HS-27A (cell line): ENCODE measurements at places on chromosomes 2 and 18.
A peak's percentile ranks its signal among the peaks of the same experiment; 100 is the strongest.

DNA sequence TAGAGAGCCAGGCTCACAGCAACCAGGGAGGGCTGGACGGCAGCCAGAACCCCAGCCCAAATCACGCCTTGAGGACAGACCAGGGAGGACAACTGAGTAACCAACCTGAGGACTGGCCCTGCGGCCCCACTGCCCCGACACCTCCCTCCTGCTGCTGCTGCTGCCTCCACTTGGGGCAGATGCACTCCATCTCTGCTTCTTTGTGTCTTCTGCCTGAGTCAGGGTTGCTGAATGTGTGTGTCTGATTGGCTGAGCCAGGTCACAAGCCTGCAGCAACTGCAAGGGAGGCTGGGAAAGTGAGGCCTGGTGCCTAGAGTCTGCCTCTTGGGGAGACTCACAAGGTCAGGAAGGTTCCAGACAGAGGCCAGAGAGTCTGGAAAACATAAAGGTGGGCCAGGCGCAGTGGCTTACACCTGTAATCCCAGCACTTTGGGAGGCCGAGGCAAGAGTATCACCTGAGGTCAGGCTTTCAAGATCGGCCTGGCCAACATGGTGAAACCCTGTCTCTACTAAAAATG is 83.4 kb downstream of the ZFP36L2 start:
- DNase-seq, result no peak

DNA sequence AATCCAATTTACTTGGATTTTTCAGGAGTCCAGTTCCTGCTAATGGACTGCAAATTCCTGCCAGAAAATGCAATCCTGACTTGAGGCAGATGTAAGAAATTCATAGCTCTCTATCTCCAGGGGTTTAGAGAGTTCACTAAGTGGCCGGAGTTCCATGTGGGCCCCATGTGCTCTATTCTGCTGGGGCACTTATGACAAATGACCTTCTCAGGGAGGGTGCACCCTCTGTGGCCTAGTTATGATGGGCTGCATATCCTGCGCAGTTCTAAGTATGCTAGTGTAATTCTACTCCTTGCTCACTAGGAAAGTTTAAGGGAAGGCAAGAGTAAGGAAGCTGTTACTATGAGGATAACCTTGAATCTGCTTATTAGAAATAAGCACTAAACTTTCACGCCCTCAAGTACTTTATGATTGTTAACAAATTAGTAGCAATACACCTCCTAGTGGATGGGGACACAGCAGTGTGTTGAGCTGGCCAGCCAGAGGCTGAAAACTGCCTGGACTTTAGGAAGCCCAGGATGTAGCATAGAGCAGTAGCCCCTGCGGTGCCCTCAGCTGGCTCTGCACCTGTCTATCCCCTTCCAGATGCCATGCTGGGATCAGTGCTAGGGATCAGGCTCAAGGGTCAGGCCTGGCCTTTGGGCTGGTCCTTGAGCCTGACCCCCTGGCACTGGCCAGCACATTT is 14.4 kb downstream of the SMYD1 start:
- no peak for DNase-seq

DNA sequence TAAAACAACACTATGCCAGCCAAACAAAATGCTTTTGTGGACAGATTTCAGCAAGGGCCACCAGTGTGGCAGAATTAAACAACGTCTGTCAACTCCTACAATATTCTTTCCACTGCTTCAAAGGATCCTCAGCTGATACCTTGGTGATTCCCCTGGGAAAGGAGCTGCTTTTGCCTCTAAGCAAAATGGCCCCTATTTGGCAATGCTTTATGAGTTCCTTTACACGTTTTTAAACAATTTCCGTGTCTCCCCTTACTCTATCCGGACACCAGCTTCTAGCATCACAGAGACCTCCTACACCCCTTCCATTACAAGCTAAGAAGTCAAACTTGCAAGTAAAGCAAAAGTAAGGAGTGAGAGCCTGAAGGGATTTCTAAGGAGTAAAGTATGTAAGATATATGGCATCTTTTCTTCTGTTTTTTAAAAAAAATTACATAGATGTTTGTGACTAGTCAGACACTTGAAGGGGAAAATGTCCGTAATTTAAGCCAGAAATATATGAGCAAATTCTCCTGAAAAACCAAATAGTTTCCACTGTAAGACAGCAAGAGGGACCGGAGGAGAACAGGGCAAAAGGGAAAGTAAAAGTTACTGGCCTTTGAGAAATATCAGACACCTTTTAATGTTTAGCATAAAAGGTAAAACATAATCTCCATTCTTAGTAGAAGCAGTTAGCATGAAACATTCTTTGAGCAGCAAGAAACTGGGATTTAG is 1.9 kb downstream of the SOS1 start:
- DNase-seq, result no peak

- peak; percentile 85 for DNase-seq
Observed at GRCh38 chr2:120238728-120239487, 13.7 kb upstream of the RALB start.

DNA sequence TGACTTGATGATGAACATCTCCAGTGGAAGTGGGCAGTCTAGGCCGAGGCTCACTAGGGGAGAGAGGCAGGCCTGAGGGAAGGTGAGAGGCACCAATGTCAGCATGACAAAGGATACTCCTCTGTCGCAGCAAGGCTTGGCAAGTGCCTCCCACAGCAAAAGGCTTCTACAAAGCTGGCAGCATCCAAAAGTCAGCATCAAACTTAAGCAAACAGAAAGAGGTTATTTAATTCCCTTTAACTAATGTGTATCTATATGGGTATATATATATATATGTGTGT is 41.6 kb downstream of the NIFK start:
- no peak for DNase-seq

- DNase-seq, result no peak
Observed at GRCh38 chr2:168550670-168551069, 94.6 kb downstream of the CERS6 start.

DNA sequence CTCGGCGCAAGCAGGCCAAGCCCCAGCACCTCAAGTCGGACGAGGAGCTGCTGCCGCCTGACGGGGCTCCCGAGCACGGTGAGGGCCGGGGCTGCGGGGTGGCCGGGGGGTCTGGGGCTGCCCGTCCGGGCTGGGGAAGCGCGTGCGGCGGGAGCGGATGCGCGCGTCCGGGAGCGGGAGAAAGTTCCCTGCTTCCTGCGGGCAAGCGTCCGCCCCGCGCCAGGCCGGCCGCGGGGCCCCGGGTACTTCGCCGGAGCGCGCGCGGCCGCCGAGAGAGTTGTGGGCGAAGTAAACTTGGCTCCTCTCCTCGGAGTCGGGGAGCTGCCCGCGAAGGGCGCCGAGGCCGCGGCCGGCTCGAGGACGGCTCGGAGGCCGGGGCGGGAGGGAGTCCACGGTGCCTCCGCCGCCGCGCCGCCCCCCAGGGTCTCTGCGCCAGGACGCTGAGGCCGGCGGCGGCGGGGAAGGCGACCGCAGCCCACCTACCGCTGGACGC is 707 bp downstream of the SALL3 start:
- no peak for DNase-seq

DNA sequence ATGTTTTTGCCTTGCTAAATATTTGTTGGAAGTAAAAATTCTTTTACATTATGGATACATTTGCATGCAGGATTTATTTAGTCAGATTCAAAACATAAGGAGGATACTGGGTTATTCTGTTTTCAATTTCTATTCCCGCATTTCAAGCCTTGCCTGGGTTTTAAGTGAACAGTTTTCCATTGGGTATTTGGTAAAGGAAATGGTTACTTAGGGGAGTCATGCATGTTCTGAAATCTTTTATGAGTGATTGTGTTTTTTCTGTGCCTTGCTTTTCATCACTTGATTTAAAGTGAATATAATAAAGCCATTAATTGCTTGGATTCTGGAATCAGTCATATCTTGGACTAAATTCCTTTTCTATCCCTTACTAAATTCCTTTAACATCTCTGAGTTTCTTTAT is 12.0 kb upstream of the SP9 start:
- no peak for DNase-seq

GRCh38 chr18:27954226-27954625 is 222.7 kb downstream of the CDH2 start:
- no peak for DNase-seq

DNA sequence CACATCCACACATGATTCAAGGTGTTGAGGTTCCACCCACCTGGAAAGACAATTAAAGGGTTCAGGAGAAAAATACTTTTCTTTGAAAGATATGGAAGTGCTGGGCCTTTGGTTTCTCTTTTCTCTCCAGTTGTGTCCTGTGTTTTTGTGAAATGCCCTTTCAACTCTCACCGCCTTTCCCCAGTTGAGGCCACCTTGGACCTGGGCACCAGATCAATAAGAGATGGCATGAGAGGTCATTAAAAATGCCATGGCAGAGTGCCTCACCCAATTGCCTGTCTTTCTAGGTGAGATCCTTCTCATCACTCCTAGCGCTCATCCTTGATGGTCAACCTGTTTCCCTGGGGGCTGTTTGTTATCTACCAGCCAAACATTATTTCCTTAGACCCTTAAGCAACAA is 453.9 kb downstream of the TSN start:
- DNase-seq, result no peak

DNA sequence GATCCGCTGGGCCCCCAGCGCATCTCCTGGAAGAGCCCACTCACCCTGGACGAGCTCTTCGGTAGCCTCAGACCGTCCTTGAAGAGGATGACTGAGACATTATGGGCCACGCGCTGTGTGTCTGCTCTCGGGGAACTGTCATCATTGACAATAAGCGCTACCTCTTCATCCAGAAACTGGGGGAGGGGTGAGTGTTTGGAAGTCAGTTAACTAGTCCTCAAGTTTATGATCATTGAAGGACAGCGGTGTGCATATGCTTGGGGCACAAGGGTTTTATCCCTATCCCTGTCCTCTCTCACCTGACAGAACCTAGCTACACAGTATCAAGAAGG is 586 bp downstream of the STK16 start:
- DNase-seq, result no peak

DNA sequence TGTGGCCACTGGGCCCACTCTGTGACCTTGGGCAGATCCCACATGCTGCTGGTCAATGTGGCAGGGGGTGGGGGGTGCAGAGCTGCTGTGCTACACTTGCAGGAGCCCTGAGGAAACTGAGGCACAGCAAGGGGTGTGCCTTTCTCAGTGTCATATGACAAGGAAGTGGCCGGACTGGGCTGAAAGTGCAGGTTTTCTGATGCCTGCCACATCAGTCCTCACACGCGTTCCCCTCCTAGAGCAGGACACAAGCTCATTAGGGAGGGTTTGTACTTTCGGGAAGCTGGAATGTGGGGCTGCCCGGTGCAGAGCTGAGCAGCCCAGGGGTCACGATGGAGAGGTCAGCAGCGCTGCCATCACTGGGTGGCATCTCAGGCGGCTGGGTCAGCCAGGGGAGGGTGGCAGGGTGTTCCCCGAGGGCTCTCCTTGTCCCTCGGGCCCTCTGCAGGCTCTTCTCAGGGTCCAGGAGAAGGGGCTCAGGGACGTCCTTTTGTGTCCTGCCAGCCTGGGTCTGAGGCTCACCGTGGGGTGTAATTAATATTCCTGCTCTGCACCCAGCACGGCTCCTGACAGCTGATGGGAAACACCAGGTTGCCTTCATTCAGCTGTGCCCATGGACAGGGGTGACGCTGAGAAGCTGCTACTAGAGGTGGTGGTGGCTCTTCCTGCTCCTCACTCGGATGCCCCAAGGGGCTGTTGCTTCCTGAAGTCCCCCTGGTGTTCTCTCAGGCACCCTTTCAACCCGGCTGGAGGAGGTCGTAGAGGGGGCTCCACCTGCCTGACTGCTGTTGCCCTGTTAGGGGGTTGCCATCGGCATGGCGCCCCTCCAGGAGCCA is 62.1 kb upstream of the HDAC4 start:
- DNase-seq, result no peak

GRCh38 chr2:54936766-54937165 is 113.5 kb downstream of the RTN4 start:
- DNase-seq, result no peak

DNA sequence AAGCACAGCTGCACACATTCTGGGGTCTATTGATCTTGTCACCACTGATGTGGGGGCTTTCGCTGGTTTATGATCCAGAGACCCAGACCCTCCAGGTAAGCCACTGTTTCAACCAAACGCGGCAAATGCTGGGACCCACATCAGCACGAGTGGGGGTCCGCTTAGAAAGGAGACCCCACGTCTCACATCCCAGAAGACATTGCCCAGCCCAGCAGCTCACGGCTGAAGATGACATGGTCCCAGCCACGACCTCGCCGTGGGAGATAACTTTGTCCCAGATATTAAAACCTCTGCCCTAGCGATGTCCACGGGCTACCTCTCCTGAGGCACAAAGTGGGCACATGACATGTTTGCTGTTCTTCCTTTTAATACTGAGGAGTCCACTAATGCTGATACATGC is 43.8 kb downstream of the LONRF2 start:
- DNase-seq, result no peak

DNA sequence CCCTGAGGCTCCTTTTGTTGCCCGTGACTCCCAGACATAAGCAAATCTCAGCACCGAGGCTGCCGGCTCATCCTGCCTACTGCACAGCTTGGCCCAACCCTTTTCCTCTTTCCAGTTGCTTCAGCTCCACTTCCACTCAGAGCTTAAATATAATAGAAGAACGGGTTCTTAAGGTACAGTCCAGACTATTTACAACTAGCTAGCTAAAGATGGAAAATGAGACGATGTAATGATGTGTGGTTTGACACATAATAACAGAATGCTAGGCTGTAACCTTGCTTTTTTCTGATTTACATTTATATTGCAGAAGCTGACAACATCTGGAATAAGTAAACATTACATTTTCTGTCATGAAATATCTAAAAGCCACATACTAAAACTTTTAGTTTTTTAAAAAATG is 26.9 kb upstream of the ATP9B start:
- no peak for DNase-seq

GRCh38 chr2:188512456-188512855 is 220.8 kb downstream of the GULP1 start:
- DNase-seq, result no peak

GRCh38 chr2:84838434-84839145 is 42.3 kb downstream of the TRABD2A start:
- DNase-seq, result peak; percentile 51

DNA sequence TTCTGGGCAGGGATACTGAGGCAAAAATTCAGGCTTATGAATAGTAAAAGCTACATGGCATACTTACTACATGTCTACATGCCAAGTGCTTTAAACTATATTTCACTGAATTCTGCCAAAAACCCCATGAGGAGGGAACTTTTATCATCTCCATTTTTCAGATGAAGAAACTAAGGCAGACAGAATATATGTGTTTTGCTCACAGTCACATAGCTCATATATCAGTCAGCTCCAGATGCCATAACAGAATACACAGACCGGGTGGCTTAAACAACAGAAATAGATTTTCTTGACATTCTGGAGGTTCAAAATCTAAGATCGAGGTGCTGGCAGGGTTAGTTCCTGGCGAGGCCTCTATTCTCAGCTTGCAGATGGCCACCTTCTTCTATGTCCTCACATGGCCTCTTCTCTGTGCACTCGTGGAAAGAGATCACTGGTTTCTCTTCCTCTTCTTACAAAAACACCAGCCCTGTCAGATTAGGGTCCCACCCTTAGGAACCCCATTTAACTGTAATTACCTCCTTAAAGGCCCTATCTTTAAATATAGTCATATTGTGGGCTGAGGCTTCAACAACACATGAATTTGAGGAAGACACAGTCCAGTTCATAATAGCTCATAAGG is 27.1 kb upstream of the CREB1 start:
- no peak for DNase-seq

GRCh38 chr2:239871481-239872435 is 153.4 kb downstream of the NDUFA10 start:
- no peak for DNase-seq
